ENCODE measurements at places on chromosomes 1 and 21.
A peak's percentile ranks its signal among the peaks of the same experiment; 100 is the strongest.

DNA sequence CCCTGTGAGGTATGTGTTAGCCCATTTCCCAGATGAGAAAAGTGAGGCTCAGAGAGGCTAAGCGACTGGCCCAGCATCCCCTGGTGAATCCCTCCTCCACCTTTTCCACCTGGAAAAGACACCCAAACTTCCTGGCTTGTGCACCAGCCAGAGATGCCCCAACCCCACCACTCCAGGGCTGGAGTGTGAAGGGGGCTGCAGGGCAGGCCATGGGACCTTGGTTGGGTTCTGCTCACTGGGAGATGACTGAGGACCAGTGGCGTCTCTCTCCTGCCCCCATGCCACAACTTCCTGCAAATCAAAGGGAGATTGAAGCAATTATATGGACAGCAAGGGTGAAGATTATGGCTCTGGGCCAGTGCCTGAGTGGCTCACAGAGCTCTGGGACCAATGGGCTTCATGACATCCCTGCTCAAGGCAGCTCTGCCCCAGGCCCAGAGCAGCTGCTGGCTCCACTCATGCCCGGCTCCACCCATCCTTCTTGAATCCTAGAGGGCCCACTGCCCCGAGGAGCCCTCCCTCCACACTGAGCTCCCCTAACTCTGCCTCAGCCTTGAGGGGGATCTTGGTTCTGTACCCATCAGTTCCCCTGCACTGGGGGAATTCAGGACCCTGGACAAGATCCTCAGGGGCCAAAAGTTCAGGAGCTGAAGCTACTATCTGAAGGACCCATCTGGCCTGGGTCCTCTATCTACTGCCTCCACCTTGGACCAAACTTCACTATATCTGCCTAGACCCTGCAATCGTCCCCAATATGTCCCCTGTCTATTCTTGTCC is 416.9 kb downstream of the PTPRU start:
- no peak for DNase-seq

GRCh38 chr1:29515170-29515955 is 279.0 kb downstream of the PTPRU start:
- DNase-seq = peak; percentile 91

DNA sequence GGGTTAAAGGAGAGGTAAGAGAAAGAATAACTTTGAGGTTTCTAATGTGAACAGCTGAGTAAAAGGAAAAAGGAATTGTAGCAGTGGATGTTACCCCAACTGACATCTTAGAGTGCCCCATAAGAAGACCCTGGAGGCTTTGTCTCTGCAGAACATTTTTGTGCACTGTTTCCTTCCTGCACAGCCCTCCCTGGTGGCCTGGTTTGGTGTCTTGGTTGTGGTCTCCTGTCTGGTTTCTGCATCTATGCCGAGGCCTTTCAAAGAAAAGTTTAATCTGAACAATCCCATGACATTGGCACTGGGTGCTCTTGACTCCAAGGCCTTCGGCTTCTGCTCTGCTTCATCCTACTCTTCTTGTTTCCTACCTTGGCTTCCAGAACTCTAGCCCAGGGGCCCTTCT is 57.8 kb downstream of the RHOU start:
- no peak for DNase-seq

DNA sequence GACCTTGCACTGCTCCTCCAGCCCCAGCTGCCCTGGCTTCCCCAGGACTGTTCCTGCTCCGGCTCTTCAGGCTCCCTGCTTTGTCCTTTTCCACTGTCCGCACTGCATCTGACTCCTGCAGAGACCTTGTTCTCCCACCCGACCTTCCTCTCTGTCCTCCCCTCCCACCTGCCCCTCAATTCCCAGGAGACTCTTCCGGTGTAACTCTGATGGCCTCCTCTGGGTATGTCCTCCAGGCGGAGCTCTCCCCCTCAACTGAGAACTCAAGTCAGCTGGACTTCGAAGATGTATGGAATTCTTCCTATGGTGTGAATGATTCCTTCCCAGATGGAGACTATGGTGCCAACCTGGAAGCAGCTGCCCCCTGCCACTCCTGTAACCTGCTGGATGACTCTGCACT is 550 bp downstream of the ACKR1 start:
- no peak for DNase-seq

- DNase-seq = no peak
Measured at GRCh38 chr1:165671526-165671925, 26.8 kb downstream of the ALDH9A1 start.

- no peak for DNase-seq
Measured at GRCh38 chr1:240533154-240533780, 78.7 kb downstream of the GREM2 start.

DNA sequence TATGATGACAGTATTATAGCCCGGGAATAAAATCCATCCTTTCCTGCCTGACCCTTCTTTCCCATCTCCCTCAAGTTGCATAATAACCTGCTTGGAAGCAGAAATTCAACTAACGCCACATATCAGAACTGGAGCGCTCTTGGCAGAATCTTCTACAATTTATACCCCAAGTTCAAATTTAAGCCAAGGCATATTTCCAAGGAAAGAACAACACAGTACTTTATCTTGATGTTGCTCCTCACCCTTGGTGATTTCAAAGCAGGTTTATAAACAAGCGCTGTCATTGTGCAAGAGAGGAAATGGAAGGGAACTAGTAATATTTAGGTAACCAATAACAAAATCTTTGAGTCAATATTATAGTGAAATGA is 38.0 kb upstream of the PTGFRN start:
- DNase-seq = no peak

DNA sequence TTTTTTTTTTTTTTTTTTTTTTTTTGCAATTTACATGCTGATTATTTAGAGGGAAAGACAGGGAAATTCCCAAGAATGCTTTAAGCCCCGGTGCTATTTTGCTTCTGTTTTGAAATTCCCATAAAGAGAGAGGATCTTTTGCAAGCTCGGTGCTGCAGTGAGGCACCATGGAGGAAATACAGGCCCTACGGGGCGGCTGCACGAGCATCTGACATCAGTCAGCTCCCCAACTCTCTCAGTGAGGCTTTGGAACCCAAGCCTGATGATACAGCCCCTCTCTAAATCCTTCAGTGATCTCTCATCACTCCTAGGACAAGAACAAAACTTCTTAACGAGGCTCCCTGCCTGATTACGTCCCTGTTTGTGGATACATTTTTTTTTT is 791 bp upstream of the CHI3L1 start:
- DNase-seq = no peak

- no peak for DNase-seq
Measured at GRCh38 chr1:234589064-234589800, 20.7 kb downstream of the IRF2BP2 start.

DNA sequence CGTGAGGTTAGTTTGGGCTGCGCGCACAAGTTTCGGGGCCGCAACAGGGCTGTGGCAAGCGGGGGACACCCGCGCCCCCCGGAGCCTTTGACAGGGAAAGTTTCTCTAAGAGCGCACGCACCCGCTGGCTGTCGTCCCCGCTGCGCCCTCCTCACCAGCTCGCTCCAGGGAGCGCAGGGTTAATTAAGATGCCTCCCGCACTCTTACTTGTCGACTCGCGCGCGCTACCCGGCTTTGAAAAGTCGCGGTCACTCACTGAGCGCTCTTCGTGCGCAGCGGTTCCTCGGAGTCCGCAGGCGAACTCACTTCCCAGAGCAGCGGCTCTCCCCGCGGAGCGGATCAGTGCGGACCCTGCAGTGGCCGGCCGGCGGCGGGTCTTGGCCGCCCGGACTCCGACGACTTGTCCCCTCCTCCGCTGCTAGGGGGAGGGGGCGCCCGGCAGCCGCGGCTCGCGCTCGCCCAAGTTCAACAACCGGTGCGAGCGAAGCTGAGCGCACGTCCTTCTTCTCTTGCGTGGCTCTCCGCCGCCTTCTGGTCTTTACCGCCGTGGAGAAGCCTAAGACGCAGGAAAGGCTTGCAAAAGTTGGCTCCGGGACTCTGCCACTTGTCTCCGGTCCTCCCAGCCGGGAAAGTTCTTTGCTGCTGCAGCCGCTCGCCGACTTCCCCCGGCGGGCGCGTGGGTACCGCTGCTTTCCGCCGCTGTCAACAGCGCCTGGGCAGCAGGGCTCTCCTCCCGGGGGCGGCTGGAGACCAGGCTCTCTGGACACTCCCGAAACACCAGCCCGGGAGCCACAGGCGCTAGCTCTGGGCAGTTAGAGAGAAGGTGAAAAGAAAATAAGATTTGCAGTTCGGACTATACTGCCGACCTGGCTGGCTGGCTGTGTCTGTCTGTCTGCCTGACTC is 506 bp downstream of the JUN start:
- DNase-seq = peak; percentile 54

DNA sequence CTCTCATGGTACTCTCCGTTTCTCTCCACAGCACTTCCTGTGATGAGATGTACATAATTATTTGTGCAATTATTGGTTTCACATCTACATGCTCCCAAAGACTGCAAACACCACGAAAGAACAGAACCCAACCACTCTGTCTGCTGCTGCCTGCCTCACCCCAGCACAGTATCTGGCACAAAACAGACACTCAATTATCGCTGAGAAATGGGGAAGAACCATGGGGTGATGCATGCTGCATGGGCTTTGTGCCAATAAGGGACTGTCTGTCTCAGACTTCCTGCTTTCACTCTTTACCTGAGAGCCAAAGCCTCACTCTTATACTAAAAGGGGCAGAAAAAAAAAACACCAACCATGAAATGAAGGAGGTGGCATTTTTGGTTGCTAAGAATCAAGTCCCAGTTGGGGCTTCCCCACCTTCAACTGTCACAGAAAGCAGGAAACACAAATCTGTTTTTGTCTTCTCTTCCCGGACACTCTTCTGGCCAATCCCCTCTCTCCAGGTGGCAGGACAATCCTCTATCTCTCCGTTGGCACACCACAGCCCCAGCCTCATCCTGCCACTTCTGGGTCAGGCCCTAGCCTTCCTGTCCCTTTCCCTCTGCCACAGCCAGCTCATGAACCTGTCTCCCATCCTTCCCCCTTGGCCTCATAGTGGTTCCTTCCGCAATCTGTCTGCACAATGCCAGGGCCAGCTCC is 82.0 kb downstream of the TGFBR3 start:
- DNase-seq = no peak

GRCh38 chr21:38312822-38313221 is 56.0 kb downstream of the KCNJ15 start:
- DNase-seq = no peak

DNA sequence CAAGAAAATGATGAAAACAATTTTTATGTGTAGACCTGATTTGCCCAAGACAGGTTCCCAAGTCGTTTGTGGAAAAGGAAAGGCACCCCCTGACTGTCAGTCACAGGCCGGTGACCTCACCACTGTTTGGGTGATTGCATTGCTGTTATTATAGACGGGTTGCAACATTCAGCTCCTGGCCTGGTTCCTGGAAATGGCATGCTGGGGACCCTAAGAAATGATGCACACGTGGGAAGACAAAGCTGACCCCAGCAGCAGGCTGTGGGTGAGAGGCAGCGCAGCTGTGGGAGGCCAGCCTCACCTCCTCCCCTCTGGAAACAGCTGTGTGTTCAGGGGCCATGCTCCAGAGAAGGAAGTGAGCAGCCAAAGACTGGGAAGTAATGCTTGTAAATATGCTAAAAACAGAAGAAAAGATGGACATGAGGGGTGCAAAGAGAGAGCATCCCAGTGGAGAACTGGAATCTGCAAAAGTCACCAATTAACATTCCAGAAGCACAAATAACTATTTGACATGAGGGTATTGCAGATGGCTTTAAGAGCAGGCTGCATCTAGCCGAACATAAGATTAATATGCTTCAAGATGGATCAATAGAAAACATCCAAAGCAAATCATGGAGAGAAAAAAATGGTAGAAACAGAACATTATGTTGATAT is 23.4 kb upstream of the ABCG1 start:
- DNase-seq = no peak

DNA sequence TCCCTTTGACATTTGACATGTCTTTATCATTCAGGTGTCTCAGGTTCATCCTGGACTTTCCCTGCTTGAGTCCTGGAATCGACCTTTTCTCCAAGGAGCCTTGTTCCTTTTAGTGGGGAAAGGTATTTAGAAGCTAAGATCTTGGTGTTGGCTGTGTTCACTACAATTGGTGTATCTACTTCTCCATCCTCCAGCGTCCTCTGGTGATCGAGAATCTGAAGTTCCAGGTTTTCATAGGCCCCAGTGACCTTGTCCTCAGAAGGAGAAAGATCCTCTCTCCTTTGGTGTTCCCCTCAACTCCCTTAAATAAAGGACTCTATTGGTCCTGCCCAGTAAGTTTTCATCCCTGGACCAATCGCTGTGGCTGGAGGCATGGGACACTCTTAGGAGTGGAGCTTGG is 22.1 kb downstream of the MROH7 start:
- DNase-seq = no peak

- peak; percentile 35 for DNase-seq
Measured at GRCh38 chr1:77594366-77595112, 87.9 kb downstream of the ZZZ3 start.

- no peak for DNase-seq
Measured at GRCh38 chr1:16021681-16022080, at the start of gene CLCNKA. CLCNKA (plus strand) TSS chr1:16022036; CDS start chr1:16022620, 584 bp downstream.

- DNase-seq = no peak
Measured at GRCh38 chr21:39336457-39337008, 12.4 kb downstream of the HMGN1 start.

DNA sequence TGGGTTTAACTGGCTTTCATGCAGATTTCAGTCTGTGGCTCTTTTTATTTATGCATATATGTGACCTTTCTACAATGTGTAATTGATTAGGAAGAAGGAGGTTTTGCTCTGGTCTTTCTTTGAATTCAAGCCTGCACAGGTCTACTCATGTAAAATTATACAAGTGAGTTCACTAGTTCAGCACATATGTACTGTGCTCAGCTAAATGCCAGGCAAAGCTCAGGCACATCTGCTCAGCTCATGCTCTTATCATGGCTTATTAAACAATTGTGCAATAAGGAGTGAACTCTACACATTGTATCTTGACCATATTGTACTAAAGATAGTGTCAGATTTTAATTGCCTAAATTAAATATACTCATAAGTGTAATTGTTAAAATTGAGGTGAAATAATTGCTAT is 378.4 kb downstream of the ADGRL2 start:
- peak; percentile 93 for DNase-seq

- no peak for DNase-seq
Measured at GRCh38 chr1:207745285-207745684, 6.6 kb upstream of the CD46 start.

DNA sequence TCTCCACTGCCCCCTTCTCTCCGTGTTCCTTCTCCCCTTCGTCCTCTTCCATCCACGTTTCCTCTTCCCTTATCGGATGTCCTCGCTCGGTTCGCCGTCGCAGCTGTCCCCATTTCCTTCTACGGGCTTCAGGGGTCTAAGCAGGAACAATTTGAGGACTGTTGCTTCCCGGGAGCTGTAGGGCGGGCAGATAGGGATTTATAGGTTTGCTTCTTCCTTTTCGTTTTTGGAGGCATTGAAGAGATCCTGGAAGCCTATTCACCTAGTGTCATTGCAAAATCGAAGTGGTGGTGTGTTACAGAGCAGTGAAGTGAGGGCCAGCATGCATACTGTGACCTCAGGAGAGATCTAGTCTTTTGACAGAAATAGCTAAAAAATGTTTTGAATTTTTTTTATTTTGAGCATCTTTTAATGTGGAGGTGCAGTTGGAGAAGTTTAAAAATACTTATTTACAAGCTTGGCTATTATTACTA is 897 bp downstream of the ZYG11B start:
- DNase-seq = peak; percentile 48

- DNase-seq = no peak
Measured at GRCh38 chr1:204123376-204123775, 28.5 kb downstream of the ETNK2 start.

- no peak for DNase-seq
Measured at GRCh38 chr1:245999697-246000637, 507.1 kb downstream of the SMYD3 start.

Data from NCI-H2171 treated with DMSO at 0.1 percent for 48 hours (cell line).